ENCODE measurements at places on chromosomes 4 and X.

- no peak for DNase-seq
Measured at GRCh38 chr4:105632599-105632998, 75.9 kb downstream of the INTS12 start.

DNA sequence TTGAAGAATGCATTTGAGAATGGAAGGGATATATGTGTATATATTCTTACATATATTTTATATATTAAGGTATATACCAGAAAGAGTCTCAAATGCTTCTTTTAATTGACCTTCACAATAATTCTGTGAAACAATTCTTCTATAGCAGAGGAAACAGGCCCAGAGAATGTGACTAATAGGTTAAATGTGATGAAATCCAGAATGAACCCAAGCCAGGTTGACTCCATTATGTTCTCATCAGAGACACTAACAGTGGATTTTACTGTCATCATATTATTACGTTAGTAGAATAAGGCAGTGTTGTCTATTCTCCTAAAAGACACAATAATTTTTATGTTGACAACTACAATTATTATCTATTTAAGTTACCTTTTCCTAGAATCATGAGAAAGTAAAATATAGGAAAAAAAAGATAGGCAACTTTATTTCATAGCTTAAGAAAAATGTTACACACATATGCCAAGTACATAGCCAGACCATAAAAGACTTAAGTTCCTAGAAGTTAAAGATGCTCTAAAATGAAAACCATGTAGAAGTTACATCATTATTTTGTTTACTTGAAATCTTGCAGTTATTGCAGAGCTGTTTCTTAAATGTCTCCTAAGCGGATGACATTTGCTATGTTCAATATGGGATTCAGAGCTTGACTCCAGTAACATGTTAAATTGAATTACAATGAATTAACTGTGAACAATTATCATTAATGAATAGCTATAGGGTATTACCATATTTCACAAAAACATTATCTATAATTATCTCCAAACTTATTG lies 56.2 kb upstream of the ANKRD50 start:
- DNase-seq: no peak

DNA sequence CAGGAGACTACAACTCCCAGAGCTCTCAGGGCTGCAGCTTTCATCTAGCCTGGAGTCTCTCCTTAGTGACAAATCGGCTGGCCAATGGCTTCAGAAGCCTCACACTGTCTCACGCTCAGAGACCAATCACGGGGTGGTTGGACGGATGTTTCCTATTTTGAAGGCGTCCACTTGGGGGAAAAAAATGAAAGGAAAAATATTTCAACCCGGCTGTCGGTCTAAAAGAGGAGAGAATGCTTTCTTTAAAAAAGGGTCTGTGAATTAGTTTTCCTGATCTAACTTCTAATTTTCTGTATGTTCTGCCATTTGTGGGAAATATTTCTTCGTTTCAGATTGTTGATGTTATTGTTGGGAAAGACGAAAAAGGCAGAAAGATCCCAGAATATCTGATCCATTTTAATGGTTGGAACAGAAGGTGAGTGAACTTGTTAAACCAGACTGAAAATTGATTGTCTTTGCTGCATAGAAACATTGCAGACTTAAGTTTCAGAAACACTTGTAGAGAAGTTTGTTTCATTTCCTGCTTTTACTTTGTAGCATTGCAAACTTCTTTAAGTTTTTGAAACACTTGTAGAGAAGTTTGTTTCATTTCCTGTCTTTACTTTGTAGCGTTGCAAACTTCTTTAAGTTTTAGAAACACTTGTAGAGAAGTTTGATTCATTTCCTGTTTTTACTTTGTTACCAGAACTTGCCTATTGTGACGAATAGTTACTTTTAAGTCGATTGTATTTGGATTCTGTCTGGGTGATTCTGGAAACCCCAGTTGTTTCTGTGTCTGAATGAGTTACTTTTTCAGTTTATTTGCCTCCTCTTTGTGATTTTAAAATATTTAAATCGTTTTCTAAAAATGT lies 1.6 kb downstream of the MSL3 start:
- peak; percentile 87 for DNase-seq

GRCh38 chrX:128543114-128543513 lies 490.9 kb upstream of the ACTRT1 start:
- no peak for DNase-seq

DNA sequence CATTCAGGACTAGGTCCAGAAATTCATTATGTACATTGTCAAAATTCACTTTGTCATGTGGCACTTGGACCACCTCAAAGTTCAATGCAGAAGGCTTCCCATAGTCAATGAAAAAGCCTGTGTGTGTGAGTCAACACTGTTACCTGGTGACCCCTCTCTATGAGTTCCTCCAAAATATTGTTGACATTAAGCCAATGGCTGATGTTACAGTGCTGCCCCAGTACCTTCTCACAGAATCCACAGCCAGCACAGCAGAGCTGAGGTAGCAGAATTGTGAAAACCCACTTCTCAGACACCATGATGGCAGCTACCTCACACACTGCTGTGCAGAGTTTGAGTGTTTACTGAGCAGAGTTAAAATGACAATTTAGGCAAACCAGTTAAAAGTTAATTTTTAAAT lies 22.4 kb upstream of the UGT2B4 start:
- DNase-seq: no peak

GRCh38 chr4:42710329-42710728 lies 53.4 kb upstream of the ATP8A1 start:
- DNase-seq: no peak

DNA sequence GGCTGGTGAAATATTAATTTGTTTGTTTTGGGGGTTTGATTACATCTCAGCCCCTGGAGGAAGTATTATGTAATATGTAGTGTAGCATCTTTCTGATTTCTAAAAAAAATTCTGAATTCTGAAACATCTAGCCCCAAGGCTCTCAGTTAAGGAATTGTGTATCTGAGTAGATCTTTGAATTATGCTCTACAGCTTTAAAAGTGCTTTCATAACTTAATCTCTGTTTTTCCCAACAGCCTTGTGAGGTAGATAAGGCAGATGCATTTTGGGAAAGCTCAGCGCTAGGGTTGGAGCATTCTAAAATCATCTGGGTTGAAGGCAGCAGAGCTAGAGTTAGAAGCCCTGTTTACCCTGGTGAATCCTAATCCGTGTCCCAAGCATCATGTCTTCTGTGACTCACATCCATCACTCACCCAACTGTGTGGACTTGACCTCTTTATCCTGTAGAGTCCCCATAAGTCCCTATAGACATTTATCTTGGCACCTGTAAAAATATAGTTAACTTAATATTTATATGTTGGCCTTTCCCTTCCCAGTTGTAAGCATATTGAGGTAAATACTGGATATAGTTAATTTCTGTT lies 49.8 kb downstream of the FNIP2 start:
- no peak for DNase-seq

GRCh38 chr4:37754410-37755185 lies 68.4 kb upstream of the RELL1 start:
- DNase-seq: no peak

- no peak for DNase-seq
Measured at GRCh38 chr4:133982533-133983224, 218.9 kb downstream of the PABPC4L start.

- DNase-seq: no peak
Measured at GRCh38 chrX:148389629-148390028, 110.8 kb upstream of the AFF2 start.

GRCh38 chr4:680928-681645 lies 6.7 kb downstream of the MYL5 start:
- DNase-seq: peak; percentile 49

- DNase-seq: no peak
Measured at GRCh38 chrX:15916704-15917084, 62.1 kb upstream of the AP1S2 start.

GRCh38 chrX:118901991-118902390 lies 72.4 kb upstream of the LONRF3 start:
- DNase-seq: no peak

GRCh38 chrX:143472347-143472938 lies 44.8 kb downstream of the SPANXN3 start:
- DNase-seq: no peak

GRCh38 chr4:12393631-12394262 lies 965.1 kb upstream of the HS3ST1 start:
- DNase-seq: no peak

- no peak for DNase-seq
Measured at GRCh38 chrX:149145845-149146285, 359.2 kb downstream of the IDS start.

- peak; percentile 48 for DNase-seq
Measured at GRCh38 chrX:140744085-140744484, 34.5 kb downstream of the LINC00632 start.

GRCh38 chrX:42821803-42822443 lies 44.0 kb upstream of the PPP1R2C start:
- no peak for DNase-seq

DNA sequence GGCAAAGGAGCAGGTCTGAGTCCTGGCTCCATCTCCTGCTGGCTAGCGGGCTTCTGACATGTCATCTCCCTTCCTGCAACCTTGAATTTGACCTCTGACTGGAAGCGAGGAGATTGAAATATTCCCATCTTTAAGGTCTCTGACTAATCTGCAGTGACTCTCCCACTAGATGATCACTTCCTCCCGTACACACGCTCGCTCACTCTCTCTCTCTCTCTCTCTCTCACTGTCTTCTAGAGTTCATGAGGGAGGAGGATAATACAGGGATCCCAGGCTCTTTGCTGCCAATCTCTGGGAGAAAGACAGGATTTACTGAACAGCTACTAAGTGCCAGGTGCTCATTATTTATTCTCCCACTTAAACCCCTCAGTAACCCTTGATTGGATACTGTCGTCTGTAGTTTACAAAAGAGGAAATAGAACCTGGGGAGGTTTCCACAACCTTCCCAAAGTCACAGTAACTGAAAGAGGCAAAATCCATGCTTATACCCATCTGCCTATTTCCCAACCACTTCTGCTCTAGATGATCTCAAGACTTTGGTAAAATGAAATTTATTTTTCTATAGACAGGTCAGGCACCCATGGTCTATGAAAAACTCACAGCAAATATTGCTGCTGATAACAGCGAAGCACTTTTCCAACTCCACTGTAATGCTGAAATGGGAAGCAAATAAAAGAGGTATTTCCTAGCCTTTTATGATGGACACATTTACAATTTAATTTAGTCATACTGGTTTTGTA lies 193.5 kb upstream of the C1QTNF7 start:
- DNase-seq: no peak

DNA sequence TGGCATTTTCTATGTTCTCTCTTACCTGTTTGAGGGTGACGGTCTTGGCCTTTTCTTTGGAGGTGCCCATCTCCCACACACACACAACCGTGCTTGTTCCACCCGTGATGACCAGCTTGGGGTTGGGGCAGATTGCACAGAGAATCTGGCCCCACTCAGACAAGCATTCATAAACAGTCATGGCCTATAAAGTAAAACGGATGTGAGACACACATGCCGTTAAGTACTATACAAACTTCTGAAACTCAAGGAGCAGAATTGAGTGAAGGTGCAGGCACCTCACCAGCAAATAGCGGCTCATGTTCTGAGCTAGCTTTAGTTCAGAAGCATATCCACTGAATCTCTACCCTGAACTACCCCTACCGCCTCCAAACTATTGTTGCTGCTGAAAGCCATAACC lies 107.6 kb downstream of the CDS1 start:
- DNase-seq: no peak

- DNase-seq: no peak
Measured at GRCh38 chr4:102430461-102430910, 70.7 kb upstream of the NFKB1 start.

GRCh38 chrX:53715346-53715924 lies 28.9 kb upstream of the HUWE1 start:
- DNase-seq: peak; percentile 27

DNA sequence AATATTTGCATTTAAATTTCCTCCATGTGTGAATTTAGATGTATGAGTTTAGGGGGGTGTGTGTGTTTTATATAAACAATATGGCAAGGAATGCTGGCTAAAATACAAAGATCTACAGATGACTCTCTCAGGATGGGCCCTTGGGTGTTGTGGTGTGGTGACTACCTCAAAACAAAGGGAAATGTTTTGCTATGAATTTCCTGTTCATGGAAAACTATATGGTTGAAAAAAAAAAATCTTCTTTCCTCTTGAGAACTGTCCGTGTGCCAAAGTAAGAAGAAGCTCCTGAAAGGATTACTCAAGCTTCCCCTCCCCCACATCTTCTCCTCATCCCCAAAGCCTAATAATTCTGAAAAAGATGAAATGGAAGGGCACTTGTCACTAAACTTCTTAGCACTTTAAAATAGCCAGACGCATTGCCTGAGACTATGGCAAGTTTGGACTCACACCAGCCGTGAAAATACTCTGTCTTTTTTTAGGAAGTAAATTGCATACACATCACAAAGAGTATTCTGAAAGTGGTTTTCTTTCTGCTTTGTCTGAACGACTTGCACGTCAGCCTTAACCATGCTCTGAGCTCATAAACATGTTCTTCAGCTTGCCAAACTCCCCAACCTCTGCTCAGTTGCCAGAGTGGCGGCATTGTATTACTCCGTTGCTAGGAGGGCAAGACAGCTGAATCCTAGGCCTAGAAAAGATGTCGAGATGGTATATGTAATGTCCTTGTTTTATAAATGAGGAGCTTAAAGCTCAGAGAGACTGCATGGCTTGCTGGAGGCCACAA lies 250.4 kb upstream of the JADE1 start:
- no peak for DNase-seq

DNA sequence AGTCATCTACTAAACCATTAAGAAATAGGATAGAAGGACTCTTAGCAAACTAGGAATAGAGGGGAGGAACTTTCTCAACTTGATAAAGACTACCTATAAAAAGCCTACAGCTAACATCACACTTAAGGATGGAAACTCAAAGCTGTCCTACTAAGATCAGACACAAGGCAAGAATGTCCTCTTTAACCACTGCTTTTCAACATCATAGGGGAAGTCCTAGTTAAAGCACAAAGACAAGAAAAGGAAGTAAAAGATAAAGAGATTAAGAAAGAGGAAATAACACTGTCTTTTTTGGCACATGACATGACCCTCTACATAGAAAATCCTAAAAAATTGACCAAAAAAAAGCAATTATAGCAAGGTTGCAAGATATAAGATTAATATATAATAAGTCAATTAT lies 136.6 kb downstream of the FBXW7 start:
- peak; percentile 13 for DNase-seq

GRCh38 chr4:40525752-40526598 lies 103.7 kb downstream of the RBM47 start:
- no peak for DNase-seq

GRCh38 chr4:52317361-52317879 lies 266.3 kb downstream of the SPATA18 start:
- no peak for DNase-seq

GRCh38 chr4:150906987-150907633 lies 108.0 kb downstream of the LRBA start:
- DNase-seq: no peak

DNA sequence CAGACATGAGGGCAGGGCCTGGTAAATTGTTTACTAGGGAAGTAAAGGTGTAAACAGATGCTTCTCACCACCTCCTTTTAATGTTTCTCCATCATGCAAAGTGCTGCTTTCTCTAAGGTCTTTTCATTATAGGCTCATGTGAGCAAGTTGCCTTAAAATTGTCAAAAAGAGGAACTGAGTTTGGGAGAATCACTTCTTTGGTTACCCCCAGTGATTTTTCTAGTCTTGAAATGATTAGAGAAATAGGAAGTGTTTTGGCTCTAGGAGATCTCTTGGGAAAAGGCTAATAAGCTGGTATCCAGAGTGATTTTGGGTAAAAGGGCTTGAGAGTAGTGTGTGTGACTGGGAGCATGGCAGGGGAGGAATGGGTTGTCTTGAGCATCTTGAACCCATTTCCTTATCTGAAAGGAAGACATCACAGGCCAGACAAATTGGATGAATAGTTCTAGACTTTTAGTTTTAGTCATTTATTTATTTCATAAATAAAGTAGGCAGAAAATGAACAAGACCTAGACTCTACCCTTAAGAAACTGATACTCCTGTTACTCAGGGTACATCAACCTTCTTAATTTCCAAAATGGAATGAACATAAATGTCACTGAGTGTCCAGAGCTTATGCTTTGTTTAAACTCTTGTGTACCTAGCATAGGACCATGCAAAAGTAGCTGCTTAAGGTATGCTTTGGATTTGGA lies 14.2 kb downstream of the GRPR start:
- no peak for DNase-seq
